ENCODE measurements at places on chromosomes 13 and 19.

GRCh38 chr19:49691243-49692146 is 579 bp downstream of the CPT1C start:
- DNase-seq: no peak

DNA sequence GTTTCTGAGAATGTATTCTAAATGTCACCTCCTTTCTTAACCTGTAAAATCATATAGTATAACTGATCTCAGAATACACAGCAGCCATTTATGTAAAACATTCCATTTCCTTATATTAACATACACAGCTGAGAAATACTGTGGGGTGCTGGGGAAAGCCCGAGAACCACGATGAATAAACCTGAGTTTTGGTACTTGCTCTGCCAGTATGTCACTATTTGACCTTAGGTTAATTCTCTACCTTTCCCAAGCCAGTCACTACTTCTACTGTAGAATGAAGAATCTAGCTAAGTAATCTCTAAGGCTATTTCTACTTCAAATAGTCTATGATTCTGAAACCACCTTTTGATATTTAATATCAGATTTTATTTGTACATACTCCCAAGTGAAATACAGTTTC is 173.7 kb downstream of the TBC1D4 start:
- DNase-seq: peak; percentile 35

DNA sequence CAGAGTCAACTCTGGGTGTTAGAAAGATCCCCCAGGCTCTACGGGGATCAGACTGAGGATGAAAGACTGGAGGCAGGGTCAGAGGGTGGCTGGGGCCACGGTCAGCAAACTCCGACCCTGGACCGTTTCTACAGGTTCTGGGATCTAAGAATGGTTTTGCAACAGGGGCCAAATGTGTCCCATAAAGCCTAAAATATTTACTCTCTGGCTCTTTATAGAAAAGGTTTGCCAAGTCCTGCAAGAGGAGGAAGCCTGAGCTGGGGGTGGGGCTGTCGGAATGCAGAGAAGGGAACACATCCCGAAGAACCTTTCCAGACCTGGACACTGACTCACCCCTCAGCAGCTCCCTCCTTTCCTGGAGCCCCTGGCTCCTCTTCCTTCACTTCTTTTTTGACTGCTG is 20.7 kb downstream of the LIG1 start:
- no peak for DNase-seq

DNA sequence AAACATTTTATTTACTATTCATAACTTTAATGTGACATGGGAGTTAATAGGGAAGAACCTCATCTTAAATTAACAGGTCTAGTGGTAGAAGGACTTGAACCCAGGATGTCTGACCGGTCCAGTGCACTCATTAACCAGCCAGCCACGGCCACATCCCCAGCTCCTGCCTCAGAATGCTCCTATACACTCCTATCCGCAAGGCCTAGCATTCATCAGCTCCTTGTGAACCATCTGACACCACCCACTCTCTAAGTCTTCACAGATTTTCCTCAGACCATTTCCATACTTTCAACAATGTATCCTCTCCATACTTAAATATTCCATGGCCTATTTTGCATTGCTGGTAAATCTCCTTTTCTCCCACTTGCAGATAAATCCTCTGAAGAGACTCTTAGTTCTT is 98.3 kb downstream of the KLF12 start:
- no peak for DNase-seq

DNA sequence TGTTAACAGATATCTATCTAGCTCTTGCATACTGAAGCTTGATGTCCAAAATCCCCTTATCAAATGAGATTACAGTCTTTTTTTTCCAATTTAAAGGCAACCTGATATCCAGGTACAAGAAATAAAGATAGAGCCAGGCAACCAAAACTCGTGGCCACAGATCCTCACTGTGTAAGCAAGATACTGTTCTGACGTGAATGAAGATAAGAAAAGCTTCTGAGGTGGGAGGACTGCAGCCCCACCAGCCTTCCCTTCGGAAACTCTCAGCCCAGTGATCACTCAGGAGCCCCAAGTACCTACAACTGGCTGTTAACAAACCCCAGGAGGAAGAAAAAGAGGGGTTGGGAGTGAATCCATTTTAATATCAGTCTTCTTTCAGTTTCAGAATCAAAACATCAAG is 191.6 kb downstream of the EFNB2 start:
- no peak for DNase-seq

DNA sequence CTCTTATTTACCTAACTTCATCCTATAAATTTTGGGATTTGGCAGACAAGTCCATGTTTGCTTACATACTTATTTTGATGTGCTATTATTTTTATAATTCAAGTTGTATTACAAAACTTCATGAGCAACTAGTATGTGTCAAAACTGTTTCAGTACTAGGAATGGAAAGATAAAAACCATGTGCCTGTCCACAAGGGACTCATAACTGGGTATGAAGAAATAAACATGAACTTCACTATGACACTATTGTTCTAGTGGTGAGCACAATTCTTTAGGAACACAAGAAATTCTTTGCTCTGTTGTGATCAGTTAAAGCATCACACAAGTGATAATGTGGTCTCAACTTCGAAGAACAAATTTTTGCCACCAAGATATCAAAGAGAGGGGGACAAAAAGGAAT is 97.5 kb upstream of the FBXL3 start:
- no peak for DNase-seq

GRCh38 chr19:6532244-6532999 is 1.6 kb downstream of the TNFSF9 start:
- DNase-seq: no peak

- no peak for DNase-seq
Observed at GRCh38 chr13:37211487-37211886, 106.0 kb upstream of the CSNK1A1L start.

DNA sequence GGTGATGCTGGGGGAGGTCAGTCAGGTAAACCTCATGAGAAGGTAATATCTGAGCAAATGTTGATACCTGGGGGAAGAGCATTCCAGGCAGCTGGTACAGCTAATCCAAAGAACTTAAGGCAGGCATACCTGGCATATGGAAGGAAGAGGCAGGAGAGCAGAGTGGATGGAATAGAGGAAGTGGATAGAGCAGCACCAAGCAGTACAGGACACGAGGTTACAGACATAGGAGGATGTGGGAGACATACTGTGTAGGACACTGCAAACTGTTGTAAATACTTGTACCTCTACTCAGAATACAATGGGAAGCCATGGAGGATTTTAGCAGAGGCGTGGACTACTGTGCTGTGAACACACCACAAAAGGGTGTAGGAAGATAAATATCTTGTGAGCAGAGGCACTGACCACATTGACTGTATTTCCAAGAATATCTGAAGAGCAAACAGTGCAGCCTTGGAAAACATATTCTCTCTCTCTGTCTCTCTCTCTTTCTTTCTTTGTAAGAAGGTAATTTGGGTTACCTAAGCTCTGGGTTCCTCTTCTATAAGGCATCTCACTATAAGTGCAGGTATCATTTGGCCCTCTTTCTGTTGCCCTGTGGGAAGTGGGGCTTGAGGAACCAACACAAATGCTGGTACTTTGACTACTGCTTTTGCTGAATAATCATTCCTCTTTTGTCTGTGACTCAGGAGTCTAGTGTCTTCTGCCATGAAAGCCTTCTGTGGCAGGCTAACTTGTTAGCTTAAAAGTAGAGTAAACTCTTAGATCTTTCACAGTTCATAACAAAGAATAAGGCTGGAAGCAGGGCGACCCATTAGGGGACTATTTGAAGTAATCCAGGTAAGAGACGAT is 238.0 kb downstream of the VWA8 start:
- DNase-seq: no peak

DNA sequence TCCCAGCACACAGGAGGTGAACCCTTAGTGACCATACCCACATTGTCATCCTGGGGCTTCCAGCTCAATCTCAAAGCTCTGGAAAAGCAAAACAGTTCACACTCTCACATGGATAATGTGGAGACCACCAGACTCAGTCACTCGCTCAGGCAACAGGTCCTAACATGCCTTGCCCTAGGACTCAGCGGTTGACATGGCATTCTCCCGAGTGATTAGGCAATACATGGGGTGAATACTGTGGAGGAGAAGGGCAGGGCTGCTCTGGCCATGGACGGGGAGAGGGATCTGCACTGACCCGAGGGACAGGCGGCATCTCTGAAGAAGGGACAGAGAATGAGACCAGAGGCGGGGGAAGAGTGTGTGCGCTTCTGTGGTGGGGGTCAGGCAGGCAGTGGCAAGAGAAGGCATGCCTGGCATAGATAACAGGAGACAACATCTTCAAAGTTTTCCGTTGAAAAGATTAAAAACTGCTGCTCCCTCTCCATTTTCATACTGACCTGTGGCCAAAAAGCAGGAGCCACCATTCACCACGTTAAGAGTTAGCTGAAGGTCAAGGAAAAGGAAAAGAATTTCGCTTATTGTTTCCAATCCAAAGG is 44.5 kb upstream of the EPHX3 start:
- no peak for DNase-seq

DNA sequence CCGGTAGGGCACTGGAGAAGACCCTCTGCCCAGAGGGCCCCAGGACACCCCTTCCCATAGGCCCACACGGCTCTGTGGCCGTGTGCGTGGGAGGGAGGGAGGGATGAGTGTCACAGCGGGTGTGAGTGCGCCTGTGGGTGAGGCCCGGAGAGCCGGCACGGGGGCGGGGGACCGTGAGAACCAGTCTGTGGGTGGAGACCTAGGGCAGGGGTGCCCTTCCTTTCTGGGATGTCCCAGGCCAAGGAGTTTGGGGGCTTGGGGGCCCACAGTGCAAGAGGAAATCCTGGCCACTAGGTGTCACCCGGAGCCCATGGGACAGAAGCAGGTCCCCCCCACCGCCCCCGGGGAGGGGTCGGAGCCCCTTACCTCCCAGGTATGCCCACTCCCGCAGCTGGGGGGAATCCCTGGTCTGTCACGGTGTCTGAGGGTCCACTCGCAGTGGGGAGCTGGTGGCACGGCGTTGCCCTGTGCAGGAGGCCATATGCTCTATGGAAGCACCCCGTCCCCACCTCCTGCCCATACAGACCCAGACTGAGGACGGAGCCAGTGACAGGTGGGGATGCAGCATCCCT is 16.0 kb upstream of the SLC7A10 start:
- peak; percentile 23 for DNase-seq

- DNase-seq: no peak
Observed at GRCh38 chr19:8370176-8371010, 6.4 kb downstream of the ANGPTL4 start.

- no peak for DNase-seq
Observed at GRCh38 chr13:103656311-103656710, 590.1 kb upstream of the SLC10A2 start.

- no peak for DNase-seq
Observed at GRCh38 chr13:99829161-99829560, 142.4 kb downstream of the ZIC5 start.

DNA sequence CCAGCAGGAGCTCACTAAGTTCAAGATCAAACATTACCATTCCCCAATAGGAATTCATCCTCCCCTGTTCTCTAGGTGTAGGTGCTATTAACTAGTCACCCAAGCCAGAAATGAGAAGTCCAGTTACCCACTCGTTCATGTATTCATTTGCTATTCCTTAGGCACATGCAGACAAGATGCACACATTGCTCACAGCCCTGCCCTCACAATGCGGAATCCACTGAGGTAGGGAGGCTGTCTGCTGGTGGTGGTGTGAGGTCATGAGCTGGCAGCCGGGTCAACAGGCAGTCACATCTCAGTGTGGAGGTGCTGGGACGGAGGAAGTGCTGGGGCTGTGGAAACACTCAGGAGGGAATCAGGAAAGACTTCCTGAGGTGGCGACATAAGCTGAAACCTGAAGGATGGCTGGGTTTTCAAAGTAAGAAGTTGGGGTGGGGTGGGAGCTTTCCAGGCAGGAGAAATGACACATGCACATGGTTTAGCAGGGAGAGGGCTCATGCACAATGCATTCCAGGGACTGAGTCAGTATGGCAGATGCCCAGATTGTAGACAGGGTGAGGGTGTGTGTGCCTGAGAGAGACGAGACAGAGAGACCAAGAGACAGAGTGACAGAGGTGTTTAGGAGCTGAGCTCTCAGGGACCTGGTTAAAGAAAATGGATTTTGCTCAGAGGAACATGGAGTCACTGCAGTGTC is 117.6 kb downstream of the USP12 start:
- DNase-seq: no peak

GRCh38 chr13:31722673-31723072 is 16.7 kb upstream of the RXFP2 start:
- DNase-seq: no peak

GRCh38 chr19:4113398-4114088 is 10.4 kb downstream of the MAP2K2 start:
- no peak for DNase-seq

- DNase-seq: no peak
Observed at GRCh38 chr19:39106194-39106593, 19.4 kb upstream of the PAK4 start.

DNA sequence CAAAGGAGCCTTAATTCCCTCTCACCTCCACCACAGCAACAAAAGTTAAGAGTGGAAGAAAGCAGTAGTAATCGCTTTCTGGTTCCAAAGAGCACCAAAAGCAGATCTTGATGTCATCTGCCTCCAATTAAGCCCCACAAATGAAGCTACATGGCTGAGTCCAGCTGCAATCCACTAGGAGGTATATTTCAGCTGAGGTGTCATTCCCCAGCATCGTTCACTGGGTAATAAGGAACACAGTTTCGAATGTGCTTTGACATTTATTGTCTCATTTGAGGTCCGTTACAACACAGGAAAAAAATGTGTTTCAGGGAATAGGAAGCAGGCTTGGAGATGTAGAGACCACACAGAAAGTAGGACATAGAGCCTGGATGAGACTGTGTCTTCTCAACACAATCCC is 190.4 kb downstream of the DCLK1 start:
- DNase-seq: no peak

DNA sequence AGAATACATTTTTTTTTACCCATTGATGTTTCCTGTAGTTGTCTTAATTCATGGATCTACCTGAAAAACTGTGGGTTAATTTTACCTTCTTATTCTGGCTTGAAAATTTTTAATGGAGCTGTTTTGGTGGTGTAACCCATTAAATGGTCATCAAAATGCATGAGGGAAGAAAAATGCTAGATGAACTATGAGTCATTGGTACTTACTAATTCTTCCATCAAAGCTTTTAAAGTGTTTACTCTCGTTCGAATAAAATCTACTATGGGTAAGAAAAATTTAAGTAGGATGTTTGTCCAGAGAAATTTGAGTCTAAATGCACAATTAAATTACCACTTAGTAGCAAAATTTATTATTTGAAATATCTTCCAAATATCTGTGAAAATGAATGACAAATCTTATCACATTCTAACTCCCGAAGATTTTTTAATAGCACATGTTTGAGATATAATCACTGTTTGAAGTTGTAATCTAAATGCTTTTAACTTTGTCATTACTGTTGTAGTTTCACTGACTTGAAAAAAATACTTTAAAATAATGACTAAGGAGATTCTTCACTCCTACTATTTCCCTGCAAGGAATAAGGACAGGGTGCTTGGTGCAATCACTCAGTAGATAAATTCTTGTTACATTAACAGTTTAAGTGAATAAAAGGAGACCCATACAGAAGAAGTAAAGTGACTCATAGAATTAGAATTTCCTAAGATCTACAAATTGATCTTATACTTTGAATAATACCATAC is 437.7 kb downstream of the IRS2 start:
- no peak for DNase-seq
